ENCODE measurements at places on chromosomes 6 and 20. TPM values are rescaled to one million over a fixed set of nuclear protein-coding genes. Genes with fewer than 3 reads are reported as not detected.
A peak's percentile ranks its signal among the peaks of the same experiment; 100 is the strongest.

GRCh38 chr6:16947375-16948015 is 154.4 kb upstream of the STMND1 start:
- no peaks in the 10 kb centered on the region for H3K36me3 ChIP-seq
- H3K4me3 ChIP-seq: no peak overlapping the region
- peak; percentile 97 for DNase-seq
- H3K27me3 ChIP-seq: no peaks in the 10 kb centered on the region
- peaks cover 19% of the 10 kb centered on the region for H3K4me1 ChIP-seq

DNA sequence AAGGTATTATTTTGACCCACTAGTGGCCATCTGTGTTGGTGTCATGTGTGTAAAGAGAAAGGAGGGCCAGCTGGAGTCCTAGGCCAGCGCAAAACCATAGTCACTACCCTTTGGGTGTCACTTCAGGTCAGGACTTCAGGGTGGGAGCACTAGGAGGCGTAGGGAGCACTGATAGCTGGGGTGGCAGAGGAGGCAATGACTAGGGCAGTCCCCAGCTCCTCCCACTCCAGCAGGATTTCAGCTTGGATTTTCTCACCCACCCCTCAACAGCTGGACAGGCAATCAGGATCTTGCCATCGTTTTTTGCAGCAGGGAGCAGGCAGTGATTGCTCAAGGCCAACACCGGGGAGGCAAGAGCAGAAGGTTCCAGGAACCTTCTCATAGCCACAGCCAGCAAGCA is 4.2 kb upstream of the HLA-DOA start:
- no peak for DNase-seq
- no peaks in the 10 kb centered on the region for H3K36me3 ChIP-seq
- H3K27ac ChIP-seq: no peak overlapping the region
- H3K4me1 ChIP-seq: peaks cover 6% of the 10 kb centered on the region

GRCh38 chr6:129678463-129678862 is 31.5 kb downstream of the ARHGAP18 start:
- no peaks in the 10 kb centered on the region for H3K27me3 ChIP-seq
- H3K27ac ChIP-seq: no peak overlapping the region
- H3K4me3 ChIP-seq: no peak overlapping the region

GRCh38 chr6:3022765-3023662 is 23.3 kb downstream of the NQO2 start:
- peak; percentile 50 for DNase-seq
- H3K27ac ChIP-seq: peak overlapping the region; percentile 20

DNA sequence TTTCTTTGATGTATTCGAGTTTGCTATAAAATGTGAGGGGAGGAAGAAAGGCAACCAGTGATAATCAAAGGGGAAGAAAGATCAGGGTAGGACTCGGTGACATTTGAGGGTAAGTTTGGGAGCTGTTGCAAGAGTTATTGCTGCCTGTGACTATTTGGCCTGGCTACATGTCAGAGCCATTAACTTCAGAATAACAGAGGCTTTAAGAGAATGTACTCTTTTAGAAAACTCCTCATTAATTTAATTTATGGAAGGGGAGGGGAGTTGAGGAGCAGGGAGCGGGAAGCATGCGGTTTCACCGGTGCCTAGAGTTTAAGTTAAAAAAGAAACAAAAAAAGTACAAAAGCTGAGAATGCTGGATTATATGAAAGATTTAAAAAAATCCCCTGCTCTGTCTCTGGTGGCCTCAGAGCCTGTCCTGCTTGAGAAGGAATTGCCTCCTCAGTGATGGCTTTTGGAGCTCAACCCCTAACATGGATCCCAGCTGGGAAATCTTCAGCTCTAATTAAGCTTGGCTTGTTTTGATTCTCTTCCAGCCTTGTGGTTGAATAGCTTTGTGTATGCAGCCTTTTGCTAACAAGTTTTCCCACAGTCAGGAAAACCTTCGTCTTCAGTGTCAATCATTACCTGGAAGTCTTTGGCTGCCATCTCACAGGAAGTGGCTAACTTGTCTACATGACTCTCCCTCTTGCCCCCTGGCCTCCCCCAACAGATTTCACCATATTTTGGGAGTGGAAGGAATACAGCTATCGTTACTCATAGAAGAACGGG is 238.2 kb downstream of the SOX4 start:
- H3K36me3 ChIP-seq: no peaks in the 10 kb centered on the region
- peak; percentile 30 for DNase-seq
- H3K27me3 ChIP-seq: no peaks in the 10 kb centered on the region
- H3K4me3 ChIP-seq: no peak overlapping the region
- H3K4me1 ChIP-seq: no peaks in the 10 kb centered on the region
- H3K27ac ChIP-seq: no peak overlapping the region

- H3K27me3 ChIP-seq: no peaks in the 10 kb centered on the region
- H3K27ac ChIP-seq: no peak within 1 kb of the TSS
- H3K4me3 ChIP-seq: no peak within 1 kb of the TSS
- no peaks in the 10 kb centered on the region for H3K4me1 ChIP-seq
These were observed at the start of gene KIF25 for GRCh38 chr6:167997642-167998041. Gene KIF25, plus strand, starts transcription at chr6:167997671. Its CDS starts 31,915 bp downstream, at chr6:168029586.

DNA sequence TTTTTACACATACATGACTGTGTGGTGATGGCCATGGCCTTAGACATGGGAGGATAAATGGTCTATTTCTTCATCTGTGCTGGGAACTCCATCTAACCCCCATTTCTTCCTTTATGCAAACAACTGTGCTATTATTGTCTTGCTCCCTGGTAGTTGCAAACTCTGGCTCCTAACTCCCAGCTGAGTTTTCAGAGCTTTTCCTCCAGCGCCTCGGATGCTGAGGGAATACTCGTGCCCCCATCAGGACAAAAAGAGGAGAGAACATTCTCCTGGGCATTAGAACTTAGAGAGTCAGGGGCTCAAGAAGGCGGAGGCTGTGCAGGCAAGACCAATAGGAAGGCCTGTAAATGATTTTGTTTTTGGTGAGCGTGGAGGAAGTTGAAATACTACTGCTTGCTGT is 2.1 kb downstream of the DAAM2 start:
- peaks cover 14% of the 10 kb centered on the region for H3K27me3 ChIP-seq
- H3K4me1 ChIP-seq: peaks cover 16% of the 10 kb centered on the region
- no peak for DNase-seq
- no peak overlapping the region for H3K27ac ChIP-seq
- H3K4me3 ChIP-seq: no peak overlapping the region
- no peaks in the 10 kb centered on the region for H3K36me3 ChIP-seq

DNA sequence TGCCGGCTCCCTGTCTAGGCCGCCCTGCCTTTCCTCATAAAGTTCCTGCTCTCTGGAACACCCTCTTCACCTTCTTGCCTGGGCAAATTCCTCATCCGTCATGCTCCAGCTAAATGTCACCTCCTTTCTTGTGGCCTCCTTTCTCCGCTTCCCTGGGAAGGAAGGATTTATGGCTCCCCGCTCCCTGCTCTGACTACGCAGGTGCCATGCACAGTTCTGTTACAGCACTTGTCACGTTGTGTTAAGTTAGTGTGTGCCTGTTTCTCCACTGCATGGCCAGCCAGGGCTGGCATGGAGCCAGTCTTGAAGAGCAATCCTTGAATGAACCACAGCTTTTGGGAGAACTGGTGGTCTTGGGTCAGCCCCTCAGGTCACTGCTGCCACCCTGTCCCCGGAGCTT is 61.7 kb downstream of the CD40 start:
- peaks cover 19% of the 10 kb centered on the region for H3K4me1 ChIP-seq
- no peak overlapping the region for H3K27ac ChIP-seq
- no peaks in the 10 kb centered on the region for H3K36me3 ChIP-seq
- H3K27me3 ChIP-seq: peaks cover 40% of the 10 kb centered on the region
- H3K4me3 ChIP-seq: no peak overlapping the region
- DNase-seq: peak; percentile 52

DNA sequence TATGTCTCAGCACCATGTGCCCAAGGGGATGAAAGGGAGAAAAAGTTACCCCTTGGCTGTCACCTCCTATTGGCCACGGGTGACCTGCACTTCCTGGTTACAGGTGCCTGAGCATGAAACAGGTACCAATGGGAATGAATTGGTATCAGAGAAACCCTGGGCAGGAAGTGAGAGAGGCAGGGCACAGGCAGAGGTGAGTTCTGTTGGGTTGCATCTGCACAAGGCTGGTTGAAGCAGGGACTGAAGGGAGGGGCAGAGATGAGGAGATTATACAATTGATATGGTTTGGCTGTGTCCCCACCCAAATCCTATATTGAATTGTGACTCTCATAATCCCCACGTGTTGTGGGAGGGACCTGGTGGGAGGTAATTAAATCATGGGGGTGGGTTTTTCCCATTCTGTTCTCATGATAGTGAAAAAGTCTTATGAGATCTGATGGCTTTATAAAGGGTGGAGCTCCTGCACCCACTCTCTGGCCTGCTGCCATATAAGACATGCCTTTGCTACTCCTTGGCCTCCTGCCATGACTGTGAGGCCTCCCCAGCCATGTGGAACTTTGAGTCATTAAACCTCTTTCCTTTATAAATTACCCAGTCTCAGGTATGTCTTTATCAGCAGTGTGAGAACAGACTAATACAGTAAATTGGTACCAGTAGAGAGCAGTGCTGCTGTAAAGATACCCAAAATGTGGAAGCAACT is 291.8 kb downstream of the LRFN2 start:
- H3K4me1 ChIP-seq: peaks cover 3% of the 10 kb centered on the region
- H3K27ac ChIP-seq: no peak overlapping the region
- peaks cover 4% of the 10 kb centered on the region for H3K27me3 ChIP-seq
- no peaks in the 10 kb centered on the region for H3K36me3 ChIP-seq
- no peak overlapping the region for H3K4me3 ChIP-seq

DNA sequence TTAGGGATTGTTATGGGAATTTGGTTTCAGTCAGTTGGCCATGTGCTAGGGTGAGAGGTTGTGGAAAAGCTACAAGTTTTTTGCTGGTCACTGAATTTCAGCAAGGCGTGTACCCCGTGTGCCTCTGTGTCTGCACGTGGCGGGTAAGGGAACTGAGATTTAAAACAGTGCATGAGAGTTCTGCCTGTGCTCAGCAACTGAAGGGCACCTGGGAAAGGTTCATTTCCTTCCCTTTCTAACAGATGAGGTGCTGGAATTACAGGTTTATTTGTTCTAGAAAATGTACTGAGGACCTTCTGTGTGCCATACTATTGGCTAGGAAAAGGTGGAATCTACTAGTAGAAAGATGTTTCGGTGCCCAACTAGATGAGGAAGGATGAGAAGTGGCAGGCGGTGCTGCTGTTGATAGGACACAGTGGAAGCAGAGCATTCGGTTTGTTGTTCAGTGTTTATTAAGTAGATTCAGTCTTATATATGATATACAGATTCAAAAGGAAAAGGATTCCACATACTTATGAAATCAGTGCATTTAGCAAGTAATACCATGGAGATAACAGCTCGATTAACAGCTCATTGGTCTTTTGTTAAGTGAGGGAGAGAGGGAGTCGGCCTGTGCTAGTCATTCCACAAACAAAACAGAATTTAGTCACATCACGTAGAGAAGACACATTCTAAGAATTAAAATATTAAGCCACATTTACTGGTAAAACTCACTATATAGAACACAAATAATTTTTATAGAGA is 84.7 kb downstream of the ASXL1 start:
- no peak overlapping the region for H3K27ac ChIP-seq
- H3K4me3 ChIP-seq: no peak overlapping the region
- H3K4me1 ChIP-seq: peaks cover 13% of the 10 kb centered on the region
- no peaks in the 10 kb centered on the region for H3K27me3 ChIP-seq

DNA sequence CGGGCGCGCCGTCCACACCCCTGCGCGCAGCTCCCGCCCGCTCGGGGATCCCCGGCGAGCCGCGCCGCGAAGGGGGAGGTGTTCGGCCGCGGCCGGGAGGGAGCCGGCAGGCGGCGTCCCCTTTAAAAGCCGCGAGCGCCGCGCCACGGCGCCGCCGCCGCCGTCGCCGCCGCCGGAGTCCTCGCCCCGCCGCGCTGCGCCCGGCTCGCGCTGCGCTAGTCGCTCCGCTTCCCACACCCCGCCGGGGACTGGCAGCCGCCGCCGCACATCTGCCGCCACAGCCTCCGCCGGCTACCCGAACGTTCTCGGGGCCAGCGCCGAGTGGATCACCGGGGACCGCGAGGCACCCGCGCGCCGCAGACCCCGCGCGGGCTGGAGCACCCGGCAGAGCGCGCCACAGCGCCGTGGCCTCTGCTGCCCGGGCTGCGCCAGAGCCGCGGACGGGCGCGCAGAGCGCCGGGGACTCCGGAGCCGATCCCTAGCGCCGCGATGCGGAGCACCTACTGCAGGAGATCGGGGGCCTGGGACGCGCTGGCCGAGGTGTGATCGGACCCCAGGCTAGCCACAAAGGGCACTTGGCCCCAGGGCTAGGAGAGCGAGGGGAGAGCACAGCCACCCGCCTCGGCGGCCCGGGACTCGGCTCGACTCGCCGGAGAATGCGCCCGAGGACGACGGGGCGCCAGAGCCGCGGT is at the start of gene BMP2:
TSS of gene BMP2 (plus strand) at position 151 of the 692 bp plus-strand sequence. CDS start 2,441 bp downstream, outside the sequence.
- H3K36me3 ChIP-seq: no peaks in the 10 kb centered on the region
- peak within 1 kb of the TSS; percentile 67 for H3K4me3 ChIP-seq
- peak; percentile 80 for DNase-seq

- H3K27ac ChIP-seq: no peak overlapping the region
- DNase-seq: no peak
- H3K27me3 ChIP-seq: no peaks in the 10 kb centered on the region
- H3K36me3 ChIP-seq: no peaks in the 10 kb centered on the region
These were observed 93.7 kb downstream of the GCLC start for GRCh38 chr6:53451165-53451564.

DNA sequence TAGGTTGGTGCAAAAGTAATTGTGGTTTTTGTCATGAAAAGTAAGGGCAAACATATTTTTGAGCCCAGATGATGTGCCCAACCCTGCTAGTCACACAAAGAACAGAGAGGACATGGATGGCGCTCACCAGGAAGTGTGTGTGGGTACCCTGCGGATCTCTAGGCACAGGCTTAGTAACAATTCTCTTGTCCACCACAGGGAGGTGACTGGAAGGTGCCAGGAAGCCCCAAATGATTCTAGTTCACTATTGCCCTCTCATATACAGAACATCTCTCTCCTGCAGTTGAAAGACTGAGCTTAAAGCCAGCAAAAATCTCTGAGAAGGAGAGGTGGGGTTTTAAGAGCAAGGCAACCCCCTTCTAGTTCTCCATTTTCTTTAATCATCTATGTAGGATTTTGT is 272.1 kb upstream of the TAB2 start:
- H3K4me1 ChIP-seq: peaks cover 11% of the 10 kb centered on the region
- DNase-seq: no peak
- H3K4me3 ChIP-seq: no peak overlapping the region
- no peaks in the 10 kb centered on the region for H3K27me3 ChIP-seq

DNA sequence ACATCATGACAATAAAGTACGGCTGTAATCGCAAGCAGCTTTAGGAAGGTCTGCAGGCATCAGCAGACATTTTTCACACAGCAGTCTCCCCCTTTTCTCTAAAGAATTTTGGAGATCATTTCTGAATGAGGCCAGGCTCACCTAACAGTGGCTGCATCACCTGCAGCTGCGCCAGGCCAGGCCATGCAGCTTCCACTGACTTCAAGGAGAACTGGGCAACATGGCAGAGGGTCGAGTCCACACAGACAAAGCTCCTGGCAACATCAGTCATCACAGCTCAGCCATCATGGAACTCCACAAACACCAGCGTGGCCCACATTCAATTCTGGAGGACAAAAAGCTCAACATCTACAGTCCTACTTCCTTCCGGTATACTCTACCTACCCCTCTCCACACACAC is 17.8 kb upstream of the FOXC1 start:
- no peak overlapping the region for H3K27ac ChIP-seq
- H3K27me3 ChIP-seq: peaks cover 50% of the 10 kb centered on the region
- peaks cover 4% of the 10 kb centered on the region for H3K4me1 ChIP-seq
- no peaks in the 10 kb centered on the region for H3K36me3 ChIP-seq
- no peak for DNase-seq

Gene GFOD1
- 3.2 TPM for total RNA-seq

Gene TNF
- total RNA-seq: 0.22 TPM

All from muscle of leg (tissue), 16 donors.